ENCODE measurements at places on chromosomes 5 and 9. TPM values are rescaled to one million over a fixed set of nuclear protein-coding genes. Genes with fewer than 3 reads are reported as not detected.

The OMD gene
- total RNA-seq, result not detected

The PCDHGC5 gene
- total RNA-seq, result 1.0 TPM

The IGFBPL1 gene
- 82.2 TPM for total RNA-seq

The KIF4B gene
- 0.18 TPM for total RNA-seq

The ARSI gene
- total RNA-seq, result 3.6 TPM

The FASTKD3 gene
- total RNA-seq, result 8.5 TPM

The PCDHA1 gene
- total RNA-seq, result 2.5 TPM

The GABRA1 gene
- total RNA-seq, result 1.6 TPM

The CACNA1B gene
- total RNA-seq, result 7.9 TPM

The NACC2 gene
- 3.7 TPM for total RNA-seq

The IL31RA gene
- total RNA-seq, result not detected

The PFDN1 gene
- total RNA-seq, result 64.4 TPM

The C9orf50 gene
- total RNA-seq, result not detected

The PCDHA12 gene
- total RNA-seq, result 11.2 TPM

The SLC9A3 gene
- total RNA-seq, result 0.95 TPM

The SEMA6A gene
- total RNA-seq, result 325 TPM

The HSD17B4 gene
- 408 TPM for total RNA-seq

The TMOD1 gene
- 6.1 TPM for total RNA-seq

The SAPCD2 gene
- total RNA-seq, result 24.9 TPM

The NIPAL4 gene
- total RNA-seq, result not detected

Data from endodermal cell (in vitro differentiated cells).